ENCODE measurements at places on chromosomes 3 and 15.

- DNase-seq, result no peak
Measured at GRCh38 chr15:86526938-86527690, 447.4 kb downstream of the AGBL1 start.

GRCh38 chr3:187946981-187947380 lies 201.7 kb upstream of the BCL6 start:
- DNase-seq, result no peak

DNA sequence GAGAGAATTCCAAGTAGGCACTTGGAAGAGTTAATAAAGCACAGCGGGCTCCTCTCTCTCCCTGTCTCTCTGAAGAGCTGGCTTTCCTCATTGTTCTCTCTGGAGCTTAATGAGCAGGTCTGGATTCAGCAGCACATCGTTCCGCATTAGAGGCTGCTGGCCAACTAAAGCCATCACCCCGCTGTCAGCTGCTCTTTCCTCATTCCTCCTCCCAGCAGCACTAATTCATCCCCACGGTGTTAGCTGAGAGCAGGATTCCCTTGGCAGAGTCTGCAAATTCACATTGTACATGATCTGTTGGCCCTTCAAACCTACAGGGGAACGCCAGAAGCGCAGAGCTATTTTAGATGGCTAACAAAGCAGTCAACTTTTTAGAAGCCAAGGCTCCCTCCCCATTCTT lies 44.2 kb downstream of the SGO1 start:
- DNase-seq, result no peak

DNA sequence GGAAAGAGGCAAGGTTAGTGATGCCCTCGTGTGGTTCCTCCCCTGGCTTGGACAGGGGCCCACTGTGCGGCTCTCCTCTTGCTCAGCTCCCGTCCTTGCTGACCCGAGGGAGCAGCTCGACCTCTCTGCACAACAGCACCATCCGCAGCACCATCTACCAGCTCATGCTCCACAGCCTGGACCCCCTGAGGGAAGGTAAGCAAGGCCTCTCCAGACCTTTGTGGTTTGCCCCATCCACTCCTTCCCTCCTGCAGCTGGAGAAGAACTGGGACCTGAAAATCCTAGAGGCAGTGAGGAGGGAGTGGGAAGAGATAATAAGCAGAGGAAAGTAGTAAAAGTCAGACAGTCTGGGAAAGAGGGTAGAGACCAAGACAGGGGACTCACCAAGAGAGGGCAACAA lies 17.8 kb downstream of the SLC24A1 start:
- no peak for DNase-seq

DNA sequence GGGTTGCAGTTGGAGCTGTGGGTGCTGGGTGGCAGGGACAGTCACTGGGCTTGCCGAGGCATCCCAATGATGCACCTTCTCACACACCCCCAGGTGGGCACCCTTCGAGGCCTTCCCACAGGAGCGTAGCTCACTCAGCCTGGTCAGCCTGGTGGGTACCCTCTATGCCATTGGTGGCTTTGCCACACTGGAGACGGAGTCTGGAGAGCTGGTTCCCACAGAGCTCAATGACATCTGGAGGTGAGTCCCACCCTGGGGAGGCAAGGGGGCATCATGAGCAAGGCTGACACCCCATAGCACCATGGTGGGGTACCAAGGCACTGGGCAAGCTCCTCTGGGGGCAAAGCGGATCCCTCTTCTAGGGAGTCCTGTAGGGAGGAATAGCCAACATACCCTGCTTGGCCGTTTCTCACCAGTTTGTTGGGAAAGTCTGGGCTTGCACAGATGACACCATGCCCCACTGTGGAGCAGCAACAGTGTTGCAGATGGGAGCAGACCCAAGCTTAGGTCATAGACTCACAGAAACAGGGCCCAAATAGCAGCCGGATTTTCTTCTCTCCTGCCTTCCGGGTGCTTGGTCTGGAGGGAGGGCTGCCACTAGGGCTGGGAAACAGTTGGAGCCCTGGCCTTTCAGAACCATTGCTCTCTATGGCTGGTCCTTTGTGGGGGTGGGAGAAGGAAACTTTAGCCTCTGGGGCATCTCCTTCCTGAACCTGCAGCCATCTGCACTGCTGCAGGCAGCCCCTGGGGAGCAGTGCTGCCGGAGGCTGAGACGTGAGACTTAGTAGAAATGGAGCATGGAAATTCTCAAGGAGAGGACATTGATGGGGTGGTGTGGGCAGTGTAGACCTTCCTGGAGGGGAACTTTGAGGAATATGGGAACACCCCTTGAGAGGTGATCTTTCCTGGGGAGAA lies 5.7 kb downstream of the KLHL40 start:
- DNase-seq, result no peak

- DNase-seq, result no peak
Measured at GRCh38 chr15:33084661-33085060, 109.9 kb downstream of the FMN1 start.

DNA sequence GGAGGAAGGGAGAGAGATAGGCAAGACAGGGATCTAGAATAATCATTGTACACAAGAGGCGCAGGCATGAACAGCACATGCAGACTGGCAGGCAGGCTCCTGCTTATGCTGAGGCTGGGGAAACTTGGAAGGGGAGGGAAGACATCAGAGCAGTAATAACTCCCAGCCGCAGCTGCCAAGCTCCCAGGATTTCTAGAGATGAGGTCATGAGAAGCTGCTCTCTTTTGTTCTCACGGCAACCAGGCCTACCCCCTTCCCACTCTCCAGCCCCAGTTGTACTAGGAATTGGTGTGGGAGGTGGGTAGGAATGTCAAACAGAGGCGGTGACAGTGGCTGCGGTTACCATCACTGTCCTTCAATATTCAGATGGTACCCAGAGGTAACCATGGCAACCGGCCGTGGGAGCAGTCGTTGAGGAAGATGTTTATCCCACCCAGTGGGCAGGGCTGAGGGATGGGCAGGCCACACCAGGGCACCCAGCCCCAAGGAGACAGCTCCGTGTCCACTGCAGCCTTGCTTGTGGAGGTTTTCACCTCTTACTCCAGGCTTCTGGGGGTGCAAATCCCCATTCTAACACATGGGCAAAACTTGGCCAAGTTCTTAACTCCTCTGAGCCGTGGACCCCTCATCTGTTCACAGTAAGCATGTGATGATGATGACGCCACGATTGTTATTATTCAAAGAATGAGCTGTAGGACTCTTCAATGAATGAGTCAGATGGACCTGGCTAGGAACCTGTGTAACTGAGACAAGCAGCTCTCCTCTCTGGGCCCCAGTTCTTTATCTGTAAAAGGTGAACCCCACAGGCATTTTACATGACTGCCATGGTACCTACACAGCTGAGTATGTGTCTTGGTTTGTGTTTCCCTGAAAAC lies 360.8 kb upstream of the PROK2 start:
- no peak for DNase-seq

- peak; percentile 78 for DNase-seq
Measured at GRCh38 chr3:11601446-11602238, 42.1 kb downstream of the VGLL4 start.

- no peak for DNase-seq
Measured at GRCh38 chr3:39903253-39903652, 93.8 kb downstream of the MYRIP start.

GRCh38 chr3:184733971-184734608 lies 22.2 kb upstream of the MAGEF1 start:
- DNase-seq, result no peak

- DNase-seq, result no peak
Measured at GRCh38 chr15:46815765-46816164, 901.5 kb upstream of the SEMA6D start.
